ENCODE measurements at places on chromosomes 6 and 20.

GRCh38 chr6:135030056-135030473 lies 24.6 kb downstream of the HBS1L start:
- DNase-seq: no peak

- DNase-seq: no peak
Measured at GRCh38 chr20:62227977-62228958, 8.2 kb upstream of the HRH3 start.

DNA sequence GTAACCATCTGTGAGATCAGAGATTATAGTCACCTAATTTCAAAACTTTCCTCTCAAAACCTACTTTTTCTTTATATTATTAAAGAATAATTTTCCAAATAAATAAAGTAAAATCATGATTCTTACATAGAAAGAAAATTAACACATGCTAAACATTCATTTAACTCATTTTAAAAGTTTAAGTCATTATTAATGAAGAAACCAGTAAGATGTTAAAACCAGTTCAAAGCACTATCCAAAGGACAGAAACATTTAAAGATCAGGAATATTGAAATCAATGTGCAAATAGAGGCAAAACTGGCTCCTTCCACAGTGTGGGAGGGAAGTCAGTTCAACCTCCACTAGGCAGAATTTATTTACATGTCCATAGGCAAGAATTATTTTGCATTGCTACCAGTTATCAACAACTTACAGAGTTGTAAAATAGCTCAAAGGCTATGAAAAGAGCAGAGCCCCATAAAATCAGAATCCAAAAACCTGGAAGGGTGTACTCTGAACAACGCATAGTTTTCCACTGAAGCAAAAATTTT lies 146.9 kb downstream of the KHDC1L start:
- DNase-seq: no peak

GRCh38 chr6:110628330-110628729 lies 151.9 kb upstream of the SLC22A16 start:
- no peak for DNase-seq

DNA sequence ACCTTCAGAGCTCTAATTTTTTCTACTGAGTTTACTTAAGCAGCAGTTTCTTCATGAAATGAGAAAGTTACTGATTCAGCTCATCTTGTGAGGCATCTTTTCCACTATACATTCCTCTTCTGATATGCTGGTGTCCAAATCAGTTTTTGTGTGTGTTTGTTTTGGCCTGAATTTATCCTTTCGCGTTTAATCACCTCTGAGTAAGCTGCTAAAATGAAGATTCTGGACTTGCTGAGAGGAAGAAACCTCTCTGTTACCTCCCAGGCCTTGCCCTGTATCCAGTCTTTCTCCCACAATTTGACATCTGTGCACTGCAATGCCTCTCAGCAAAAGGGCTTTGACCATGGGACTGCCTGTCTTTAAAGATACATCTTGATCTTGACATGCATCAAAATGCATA lies 536.2 kb upstream of the NRSN1 start:
- no peak for DNase-seq

DNA sequence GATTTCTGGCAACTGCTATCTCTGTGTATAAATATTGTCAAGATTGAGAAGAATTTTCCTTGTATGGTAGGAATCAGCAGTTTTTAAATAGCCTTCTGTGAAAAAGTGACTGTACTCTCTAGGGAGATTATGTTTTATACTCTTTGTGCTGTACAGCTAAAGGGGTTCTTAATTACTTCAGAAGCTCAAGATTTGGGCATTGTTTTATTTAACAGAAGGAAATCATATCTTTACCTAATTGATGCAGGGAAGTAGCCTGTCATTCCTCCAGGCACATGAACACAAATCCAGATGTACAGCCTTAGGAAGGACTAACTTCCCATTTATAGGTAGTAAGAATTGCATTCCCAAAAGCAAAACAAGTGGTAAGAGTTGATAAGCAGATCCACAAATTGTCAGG lies 1.3 kb downstream of the CALHM5 start:
- DNase-seq: no peak

DNA sequence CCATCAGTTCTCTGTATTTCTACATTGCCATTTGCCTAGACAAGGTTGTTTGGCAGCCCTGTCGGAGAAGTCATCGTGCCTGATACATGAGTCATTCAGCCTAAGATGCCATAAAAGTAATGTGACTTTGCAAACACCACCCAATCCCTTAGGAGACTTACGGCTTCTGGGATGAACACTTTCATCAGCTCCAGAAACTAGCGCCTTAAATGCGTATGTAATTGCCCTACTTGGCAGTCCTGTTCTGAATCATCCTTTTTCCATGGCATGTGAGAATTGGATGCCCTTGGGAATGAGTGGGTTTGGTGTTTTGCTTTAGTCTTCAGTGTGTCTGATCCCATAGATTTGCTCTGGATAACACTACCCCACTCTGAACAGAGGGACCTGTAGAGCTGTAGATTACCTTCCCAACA lies 158.5 kb downstream of the SASH1 start:
- DNase-seq: no peak

GRCh38 chr20:9590189-9590588 lies 75.8 kb downstream of the LAMP5 start:
- DNase-seq: no peak

DNA sequence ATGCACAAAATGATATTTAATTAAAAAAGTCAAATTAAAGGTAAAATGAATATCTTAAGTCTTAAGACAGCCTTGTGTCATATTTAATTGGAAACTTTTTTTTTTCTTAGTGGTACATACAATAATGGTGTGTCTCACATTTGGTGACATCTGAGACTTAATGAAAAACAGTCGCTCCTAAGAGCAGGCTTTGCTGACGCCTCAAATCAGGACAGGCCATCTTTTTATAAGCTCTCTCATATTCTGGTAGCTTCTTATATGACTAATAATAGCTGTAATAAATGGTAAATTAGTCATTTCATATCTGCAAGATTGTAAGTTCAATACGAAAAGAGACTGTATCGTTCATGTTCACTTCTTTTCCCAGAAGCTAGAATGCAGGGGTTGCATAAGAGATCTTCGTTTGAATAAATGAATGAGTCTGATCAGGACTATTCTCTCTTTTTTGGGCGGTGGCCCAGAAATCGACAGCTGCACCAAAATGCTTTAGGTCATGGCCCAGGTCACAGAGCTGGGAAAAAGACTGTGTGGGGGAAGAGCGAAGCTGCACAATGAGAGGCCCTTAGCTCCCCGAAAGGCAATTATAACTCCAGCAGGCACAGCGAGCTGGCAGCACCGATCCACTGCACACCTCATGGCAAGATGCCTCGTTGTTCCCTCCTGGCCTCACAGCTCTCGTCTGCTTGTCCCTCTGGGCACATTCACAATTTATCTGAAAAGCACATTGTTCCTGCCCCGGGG lies 69.4 kb downstream of the NRN1 start:
- no peak for DNase-seq

- DNase-seq: no peak
Measured at GRCh38 chr6:159665868-159666635, 27.0 kb downstream of the SOD2 start.

DNA sequence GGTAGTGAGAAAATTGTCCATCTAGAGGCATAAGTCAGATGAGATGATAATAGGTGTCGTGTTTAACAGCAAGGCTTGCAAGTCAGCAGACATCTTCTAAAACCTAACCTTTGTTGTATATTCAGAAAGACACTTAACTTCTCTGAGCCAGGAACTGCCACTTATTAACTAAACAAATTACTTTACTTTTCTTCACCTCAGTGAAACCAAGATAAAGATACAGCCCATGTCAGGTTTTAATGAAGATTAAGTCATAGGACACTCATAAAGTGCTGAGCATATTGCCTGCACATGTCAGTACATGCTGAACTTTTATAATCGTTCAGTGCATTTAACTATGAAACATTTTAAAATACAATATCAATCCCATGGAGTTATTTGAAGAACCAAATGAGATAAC lies 286.8 kb downstream of the NKAIN2 start:
- no peak for DNase-seq

DNA sequence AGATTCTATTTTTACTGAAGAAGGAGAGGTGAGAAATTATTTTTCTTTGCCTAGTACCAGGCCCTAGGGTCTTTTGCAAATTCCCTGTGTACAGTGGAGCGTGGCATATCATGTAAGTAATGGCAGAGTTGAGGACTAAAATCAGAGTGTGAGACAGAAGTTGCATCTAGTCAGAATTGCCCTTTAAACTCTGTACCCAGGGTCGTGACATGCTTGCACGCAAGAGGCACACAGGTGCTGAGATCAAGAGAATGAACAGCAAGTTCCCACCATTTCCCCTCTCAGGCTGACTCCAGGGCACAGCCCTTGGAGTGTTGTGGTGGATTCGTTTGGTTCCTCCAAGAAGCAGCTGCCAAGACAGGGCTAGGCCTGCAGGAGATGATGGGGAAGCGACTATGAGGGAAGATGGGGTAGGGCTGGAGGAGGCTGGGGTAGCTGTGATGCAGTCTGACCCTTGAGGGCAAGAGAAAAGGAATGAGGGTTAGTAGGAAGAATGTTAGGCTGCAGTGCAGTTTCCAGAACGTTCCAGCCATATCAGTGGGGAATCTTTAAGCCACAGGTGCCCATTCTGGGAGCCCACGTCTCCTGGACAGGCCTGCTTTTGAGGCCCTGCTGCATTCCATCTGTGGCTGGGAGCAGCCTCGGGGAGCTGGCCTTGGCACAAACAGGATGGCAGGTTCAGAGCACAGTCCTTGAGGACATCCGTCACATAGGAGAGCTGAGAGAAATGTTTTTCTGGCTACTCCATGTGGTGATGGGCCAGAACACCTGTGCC lies 6.9 kb downstream of the NELFCD start:
- no peak for DNase-seq

DNA sequence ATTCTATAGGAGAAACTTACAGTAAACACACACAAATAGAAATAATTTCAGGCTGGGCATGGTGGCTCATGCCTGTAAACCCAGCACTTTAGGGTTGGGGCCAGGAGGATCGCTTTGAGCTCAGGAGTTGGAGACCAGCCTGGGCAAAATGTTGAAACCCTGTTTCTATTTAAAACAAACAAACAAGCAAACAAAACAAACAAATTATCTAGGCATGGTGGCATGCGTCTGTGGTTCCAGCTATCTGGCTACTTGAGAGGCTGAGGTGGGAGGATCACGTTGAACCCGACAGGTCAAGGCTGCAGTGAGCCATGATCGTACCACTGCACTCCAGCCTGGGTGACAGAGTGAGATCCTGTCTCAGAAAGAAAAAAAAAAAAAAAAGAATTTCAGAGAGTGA lies 64.0 kb downstream of the NHLRC1 start:
- no peak for DNase-seq

DNA sequence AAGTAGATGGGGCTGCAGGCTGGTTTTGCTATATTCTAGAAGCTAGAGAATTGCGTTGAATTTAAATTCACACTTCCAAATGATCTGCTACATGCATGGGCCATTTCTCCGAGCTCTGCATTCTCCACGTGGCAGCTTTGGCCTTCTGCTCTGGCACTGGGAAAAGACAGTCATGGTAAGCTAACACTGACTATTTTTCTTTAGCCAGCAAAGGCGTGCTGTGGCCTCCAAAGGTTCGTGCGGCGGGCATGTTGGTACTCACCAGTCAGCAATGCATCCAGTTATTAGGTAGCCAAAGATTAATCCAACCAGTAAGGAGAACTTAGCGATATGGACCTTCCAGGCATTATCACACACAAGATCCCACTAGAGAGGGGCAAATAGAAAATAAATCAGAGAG lies 41.4 kb downstream of the SLC22A23 start:
- DNase-seq: no peak

GRCh38 chr6:119757467-119757866 lies 407.9 kb upstream of the MAN1A1 start:
- no peak for DNase-seq

DNA sequence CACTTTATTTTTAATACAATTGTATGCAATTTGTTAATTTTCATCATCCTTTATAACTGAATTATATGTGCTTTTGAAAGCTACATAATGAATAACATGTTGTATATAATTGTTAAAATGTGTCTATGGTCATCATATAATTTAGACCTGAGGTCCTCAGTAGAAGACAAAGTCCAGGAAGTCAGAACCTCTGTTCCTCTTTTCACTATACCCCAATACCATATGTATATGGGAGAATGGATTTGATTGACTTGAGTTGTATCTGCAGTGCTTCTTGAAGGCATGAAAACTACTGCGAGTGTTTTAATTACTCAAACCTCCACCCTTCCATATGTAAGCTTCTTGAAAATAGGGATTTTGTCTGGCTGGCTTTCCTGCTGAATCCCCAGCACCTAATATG lies 140.7 kb upstream of the NEDD9 start:
- no peak for DNase-seq

DNA sequence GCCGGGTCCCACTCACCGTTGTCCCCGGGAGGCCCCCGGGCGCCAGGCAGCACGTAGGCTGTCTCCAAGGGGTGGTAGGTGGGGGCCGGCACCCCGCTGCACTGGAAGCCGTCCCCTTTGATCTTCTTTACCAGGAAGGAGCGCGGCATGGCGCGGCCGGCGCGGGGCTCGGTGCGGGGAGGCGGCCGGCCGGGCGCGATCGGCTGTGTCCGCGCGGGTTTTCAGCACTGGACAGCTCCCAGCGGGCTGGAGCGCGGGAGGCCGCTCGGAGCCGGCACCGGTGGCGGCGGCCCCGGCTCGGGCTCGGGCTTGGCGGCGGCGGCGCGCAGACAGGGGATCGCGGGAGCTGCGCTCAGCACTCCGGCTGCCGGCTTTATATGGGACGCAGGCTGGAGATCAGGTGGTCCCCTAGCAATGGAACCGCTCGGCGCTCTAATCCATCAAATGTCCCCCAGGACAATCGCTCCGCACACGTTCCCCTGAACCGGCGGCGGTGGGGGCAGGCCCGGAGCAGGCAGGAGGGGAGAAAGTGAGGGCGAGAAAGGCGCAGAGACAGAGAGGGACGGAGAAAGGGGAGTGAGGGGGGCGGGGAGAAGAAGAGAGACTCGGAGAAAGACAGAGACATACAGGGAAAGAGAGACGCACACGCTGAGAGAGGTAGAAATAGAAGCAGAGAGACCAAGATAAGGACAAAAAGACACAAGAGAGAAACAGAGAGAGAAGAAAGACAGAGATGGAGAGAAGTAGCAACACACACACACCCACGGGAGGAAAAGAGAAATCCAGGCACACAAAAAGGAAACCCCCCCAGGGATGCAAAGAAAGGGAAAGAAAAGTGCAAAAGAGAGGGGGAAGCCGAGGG lies at the start of gene SCRT2:
SCRT2 (minus strand) TSS at position 350 of the 862 bp plus-strand sequence; CDS start at position 149, 201 bp downstream.
- no peak for DNase-seq

DNA sequence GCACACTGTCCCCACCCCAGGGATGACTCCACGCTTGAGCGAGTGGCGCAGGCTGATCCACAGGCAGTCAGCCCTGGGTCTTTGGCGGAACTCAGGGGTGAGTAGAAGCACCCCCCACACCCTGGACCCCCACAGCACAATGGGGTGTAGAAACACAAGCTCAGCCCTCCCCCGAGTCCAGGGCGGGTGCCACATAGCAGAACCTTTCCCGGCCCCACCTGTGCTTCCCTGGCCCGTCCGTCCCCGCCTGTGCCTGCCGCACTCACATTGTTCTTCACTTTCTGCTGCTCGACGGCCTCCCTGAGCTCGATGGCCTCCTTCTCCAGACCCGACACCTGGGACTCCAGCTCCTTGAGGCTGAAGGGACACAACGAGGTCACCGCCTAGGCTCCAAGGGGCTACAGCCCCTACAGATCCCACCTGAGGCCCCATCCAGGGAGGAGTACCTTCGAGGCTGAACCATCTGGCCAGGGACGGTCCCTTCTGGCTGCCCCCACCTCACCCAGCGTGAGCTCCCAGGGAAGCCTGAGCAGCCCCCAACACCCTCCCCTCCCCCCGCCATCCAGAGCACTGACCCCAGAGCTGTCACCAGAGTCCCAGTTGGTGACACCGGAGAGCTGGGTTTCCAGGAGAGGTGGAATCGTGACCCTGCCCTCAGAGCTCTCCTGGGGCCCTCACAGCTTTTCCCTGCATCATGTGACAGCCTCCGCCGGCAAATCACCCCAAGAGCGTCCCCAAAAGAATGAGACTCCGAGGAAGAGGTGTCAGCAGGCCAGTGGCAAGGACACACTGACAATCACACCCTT lies 55.6 kb downstream of the DSTN start:
- no peak for DNase-seq

Data from cerebellar nuclear complex (tissue), 1 donor.